T-helper 2 cell (primary cell): ENCODE measurements at places on chromosomes 1 and 21.

- DNase-seq, result no peak
These were observed 411.1 kb downstream of the PRDM2 start for GRCh38 chr1:14111121-14111520.

- no peak for DNase-seq
These were observed 55.0 kb downstream of the NID1 start for GRCh38 chr1:236009857-236010256.

DNA sequence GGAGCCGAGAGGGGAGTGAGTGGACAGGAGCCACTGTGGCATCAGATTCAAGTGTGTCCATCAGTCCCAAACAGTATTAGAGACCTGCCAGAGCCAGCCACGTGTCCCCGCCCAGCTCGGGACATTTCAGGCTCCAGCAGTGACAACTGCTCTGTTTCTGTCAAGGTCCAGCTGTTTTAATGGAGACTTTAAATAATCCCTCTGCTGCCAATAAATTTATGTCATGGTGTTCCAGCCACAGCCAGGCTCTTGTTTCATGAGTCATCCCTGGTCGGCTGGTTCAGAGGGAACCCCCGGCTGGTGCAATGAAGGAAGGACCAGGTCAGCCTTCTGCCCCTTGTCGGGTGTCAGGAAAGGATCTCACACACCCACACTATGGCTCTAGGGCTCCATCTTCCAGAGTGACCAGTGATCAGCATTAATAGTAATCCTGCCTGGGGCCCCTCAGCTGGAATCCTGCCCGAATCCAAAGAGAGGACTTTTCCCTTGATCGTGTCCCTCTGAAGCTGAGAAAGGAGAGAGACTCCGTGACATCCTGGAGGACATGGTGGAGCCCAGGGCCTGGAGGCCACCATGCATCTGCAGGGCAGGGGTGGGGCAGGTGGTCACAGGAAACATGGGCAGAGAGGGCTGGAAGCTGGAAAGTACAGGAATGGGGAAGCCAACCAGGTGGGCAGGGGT is 197.3 kb downstream of the MATN1 start:
- no peak for DNase-seq

GRCh38 chr1:182990413-182991144 is 32.6 kb upstream of the LAMC1 start:
- no peak for DNase-seq
